ENCODE measurements at places on chromosomes 3 and 15. TPM values are rescaled to one million over a fixed set of nuclear protein-coding genes. Genes with fewer than 3 reads are reported as not detected.

The CLDN16 gene
- total RNA-seq, result not detected

The TM6SF1 gene
- not detected for total RNA-seq

- no peak overlapping the region for H3K27ac ChIP-seq
- H3K4me1 ChIP-seq, result peaks cover 20% of the 10 kb centered on the region
- no peak overlapping the region for H3K4me3 ChIP-seq
- no peaks in the 10 kb centered on the region for H3K36me3 ChIP-seq
These were observed 90.1 kb downstream of the DUT start for GRCh38 chr15:48421362-48421761.

- no peak overlapping the region for H3K4me3 ChIP-seq
- no peaks in the 10 kb centered on the region for H3K4me1 ChIP-seq
- H3K27me3 ChIP-seq, result no peaks in the 10 kb centered on the region
- DNase-seq, result no peak
- no peak overlapping the region for H3K27ac ChIP-seq
- no peaks in the 10 kb centered on the region for H3K36me3 ChIP-seq
These were observed 186.7 kb downstream of the APBA2 start for GRCh38 chr15:29072444-29072843.

- H3K27me3 ChIP-seq, result no peaks in the 10 kb centered on the region
- H3K36me3 ChIP-seq, result no peaks in the 10 kb centered on the region
- H3K4me1 ChIP-seq, result no peaks in the 10 kb centered on the region
These were observed 489 bp downstream of the CSPG5 start for GRCh38 chr3:47578119-47578632.

DNA sequence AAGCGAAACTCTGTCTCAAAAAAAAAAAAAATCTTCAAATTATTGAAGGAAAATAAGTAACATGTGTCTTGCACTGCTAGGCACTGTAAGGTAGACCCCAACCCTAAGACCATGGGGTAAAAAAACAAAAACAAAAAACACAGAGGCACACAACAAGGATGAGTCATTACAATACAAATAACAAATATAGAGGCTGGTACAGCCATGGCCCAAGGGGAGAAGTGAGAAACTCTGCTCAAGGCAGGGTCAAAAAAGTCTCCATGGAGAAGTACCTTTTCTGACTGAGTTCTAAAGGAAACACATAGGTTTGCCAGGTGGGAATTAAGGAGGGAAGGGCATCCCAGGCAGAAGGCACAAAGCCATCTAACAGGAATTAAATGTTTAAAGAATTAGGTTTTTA is 54.5 kb downstream of the TOP2B start:
- no peak overlapping the region for H3K27ac ChIP-seq
- no peak for DNase-seq
- H3K36me3 ChIP-seq, result peaks cover 51% of the 10 kb centered on the region

Data from HCT116 (cell line).